ENCODE measurements at places on chromosomes 5 and 9.
A peak's percentile ranks its signal among the peaks of the same experiment; 100 is the strongest.

- peak; percentile 92 for DNase-seq
Measured at GRCh38 chr5:95858023-95858461, 35.5 kb upstream of the GLRX start.

GRCh38 chr5:10655161-10655971, 91.5 kb downstream of the ANKRD33B start:
- DNase-seq: peak; percentile 53

DNA sequence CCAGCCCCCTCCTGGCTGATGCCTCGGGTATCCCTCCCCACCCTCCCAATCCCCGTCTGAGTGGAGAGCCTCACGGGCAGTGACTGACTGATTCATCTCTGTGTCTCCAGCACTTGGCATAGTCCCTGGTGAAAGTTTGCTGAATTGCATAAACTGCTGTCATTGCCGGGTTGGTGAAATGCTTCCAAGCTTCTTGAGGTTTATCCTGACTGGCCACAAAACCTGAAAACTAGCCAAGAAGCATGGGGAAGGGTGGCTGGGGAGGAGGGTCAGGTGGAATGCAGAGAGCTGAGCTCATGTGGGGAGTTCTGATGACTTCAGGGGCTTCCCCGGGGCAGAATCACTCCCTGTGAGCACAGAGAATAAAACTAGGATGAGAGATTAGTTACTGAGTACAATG, 56.9 kb upstream of the GGTA1 start:
- DNase-seq: no peak

DNA sequence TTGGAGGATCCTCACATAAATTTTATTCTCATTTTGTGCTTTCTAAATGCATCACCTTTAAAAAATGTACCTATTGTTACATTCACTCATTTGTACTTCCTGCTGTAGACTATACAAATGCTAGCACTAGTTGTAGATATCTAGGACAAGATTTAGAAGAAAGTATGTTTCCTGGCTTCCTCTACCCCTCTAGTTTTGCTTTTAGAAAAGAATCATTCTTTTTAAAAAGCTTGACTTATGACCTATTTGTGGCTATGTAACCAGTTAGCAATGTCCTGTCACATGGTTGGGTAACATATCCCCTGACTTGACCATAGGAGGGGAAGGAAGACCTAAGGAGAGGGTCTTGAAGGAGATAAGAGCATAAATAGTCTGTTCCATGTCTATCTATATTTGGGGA, 13.3 kb downstream of the CAMK4 start:
- DNase-seq: no peak

- DNase-seq: no peak
Measured at GRCh38 chr9:99016681-99017387, 73.1 kb downstream of the COL15A1 start.

DNA sequence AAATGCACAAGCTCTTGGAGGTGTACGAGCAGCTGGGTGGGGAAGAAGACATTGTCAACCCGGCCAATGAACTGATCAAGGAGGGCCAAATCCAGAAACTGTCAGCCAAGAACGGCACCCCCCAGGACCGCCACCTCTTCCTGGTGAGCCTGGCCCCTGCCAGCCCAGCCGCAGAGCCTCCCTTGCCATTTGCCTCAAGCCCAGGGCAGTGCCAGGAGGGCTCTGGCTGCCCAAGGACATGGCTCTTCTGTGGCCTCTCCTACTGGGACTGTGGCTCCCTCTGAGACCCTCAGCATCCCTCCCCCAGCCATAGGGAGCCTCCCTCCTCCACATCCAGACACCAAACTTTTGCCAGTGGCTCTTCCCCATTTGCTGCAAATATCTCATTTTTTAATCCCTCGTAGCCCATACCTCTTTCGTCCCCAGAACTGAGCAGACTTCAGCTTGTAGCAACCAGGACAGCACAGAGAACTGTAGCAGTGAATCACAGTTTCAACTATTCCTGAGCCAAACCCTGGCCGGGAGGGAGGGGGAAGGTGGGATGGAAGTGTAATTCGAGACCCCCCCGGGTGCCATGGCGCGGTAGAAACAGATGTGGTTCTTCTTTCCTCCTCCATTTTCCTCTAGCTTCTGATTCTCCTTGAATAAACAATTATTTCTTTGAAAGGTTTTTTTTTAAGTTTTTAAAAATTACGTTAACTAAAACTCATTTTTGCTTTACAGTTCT, 44.5 kb upstream of the SUSD3 start:
- DNase-seq: no peak

GRCh38 chr9:114193090-114193489, 37.8 kb downstream of the COL27A1 start:
- DNase-seq: no peak

GRCh38 chr5:156359476-156359875, 32.5 kb downstream of the SGCD start:
- DNase-seq: no peak

DNA sequence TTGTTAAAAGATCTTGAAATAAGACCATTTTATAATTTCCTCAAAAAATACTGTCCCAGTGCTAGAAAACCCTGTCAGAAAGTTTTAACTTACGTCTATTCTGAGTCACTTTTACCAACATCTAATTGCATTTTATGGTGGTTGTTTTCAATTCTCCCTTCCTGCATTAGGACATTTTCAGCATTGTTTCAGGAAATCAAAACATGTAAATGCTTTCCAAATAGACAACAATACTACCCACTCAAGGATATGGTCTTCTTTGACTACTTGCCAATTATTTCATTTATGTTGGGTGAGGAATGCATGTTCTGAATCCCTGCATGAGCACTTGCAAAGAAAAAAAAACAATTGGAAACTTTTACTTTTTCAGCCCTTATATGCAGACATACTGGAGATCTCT, 284.6 kb upstream of the PDE4D start:
- no peak for DNase-seq

GRCh38 chr9:88358723-88359122, 29.5 kb upstream of the SPIN1 start:
- DNase-seq: no peak

DNA sequence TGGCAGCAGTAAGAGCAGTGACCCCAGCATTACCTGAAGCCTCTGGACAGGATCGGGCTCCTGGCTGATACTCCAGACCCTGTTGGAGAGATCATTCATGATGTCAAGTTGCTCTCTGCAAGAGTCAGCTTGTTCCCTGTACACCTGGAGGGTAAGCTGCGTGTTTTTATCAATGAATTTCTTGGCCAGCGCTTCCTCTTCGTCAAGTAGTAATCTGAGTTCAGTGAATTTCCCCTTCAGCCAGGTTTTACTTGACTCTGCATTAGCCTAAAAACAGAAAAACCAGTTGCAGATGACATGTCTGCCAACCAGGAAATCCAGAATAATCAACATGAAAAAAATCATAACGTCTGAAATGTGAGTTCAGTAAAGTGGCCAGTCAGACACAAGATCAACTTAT, 19.1 kb downstream of the TRIM14 start:
- no peak for DNase-seq

DNA sequence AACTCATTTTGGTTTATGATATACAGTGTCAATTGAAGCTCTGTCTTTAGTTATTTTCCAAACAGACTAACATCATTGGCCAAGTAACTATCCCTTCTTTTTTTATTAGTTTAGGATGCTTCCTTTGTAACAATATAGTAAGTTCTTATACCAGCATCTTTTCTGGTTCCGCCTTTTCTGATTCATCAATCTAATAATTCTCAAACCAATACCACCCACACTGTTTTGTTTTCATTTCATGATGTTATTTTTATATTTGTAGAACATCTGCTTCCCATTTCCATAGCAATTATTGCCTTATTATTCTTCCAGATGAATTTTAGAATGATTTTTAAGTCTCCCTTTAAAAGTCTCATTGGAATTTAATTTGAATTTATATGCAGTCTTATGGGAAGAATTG, 218.1 kb downstream of the RFK start:
- no peak for DNase-seq

DNA sequence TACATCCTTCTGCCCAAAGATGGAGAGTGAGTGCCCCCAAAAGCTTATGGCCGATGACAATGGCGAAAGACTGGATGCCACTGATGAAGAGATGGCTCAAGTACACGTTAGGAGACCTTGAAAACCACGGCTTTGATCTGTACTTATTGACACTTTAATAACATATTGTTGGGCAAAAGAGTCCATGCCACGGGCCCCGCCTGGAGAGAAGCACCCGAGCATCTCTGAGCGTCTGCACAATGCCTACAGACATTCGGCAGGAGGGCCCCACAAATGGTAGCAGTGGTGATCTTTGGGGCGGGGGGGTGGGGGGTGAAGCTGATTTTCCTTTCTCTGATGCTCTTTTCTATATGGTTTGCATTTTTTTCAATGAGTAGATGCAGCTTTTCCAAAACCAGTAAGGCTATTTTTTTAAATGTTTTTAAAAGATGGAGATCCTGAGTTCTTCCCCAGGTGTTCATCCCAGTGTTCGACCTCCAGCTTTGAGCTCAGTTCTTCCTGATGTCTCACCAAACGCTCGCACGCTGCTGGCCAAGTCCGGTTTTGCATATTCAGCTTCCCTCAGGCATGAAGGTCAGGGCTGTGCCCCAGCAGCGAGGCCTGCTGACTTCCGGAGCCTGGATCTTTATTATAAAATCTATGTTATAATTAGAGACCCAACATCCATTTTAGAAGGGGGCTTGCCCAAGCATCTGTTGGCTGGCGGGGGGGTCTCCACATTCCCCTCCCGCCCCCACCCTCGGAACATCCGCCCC, 34.3 kb upstream of the BARHL1 start:
- DNase-seq: peak; percentile 60

DNA sequence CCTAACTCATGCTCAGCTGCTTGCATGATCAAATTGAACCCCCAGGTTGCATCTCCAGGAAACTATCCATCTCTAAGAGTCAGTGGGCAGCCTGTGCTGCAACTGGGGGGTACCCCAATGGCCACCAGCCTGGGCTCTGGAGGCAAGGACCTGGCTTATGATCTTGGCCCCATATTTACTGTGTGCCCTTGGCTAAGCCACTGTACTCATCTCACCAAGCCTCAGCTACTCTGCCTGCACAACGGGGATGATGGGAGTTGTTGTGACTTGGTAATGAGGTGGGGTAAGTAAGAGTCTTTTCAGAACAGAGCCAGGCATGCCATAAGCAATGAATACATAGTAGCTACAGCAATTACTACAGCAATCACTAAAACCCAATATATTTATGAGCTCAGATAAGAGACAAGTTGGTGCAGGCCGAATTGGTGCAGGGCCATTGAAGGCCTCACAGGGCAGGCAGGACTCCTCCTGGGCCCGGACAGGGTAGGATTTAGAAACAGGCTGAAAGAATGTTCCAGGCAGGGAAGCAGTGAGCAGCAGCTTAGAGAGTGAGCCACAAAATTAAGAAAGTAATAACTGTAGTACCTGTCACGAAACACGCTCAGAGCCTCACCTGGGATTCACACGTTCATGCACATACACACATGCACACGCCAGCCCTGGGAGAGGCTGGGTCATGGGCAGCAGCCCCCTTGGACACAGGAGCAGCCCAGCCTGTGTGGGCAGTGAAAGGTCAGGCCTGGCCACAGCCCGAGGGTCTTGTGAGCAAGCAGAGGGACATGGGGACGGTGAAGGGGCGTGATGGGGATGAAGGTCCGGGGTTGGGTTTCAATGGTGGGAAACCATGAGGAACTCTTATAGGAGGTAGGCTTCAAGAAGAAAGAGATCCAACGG, 74.1 kb downstream of the PAX5 start:
- peak; percentile 68 for DNase-seq

DNA sequence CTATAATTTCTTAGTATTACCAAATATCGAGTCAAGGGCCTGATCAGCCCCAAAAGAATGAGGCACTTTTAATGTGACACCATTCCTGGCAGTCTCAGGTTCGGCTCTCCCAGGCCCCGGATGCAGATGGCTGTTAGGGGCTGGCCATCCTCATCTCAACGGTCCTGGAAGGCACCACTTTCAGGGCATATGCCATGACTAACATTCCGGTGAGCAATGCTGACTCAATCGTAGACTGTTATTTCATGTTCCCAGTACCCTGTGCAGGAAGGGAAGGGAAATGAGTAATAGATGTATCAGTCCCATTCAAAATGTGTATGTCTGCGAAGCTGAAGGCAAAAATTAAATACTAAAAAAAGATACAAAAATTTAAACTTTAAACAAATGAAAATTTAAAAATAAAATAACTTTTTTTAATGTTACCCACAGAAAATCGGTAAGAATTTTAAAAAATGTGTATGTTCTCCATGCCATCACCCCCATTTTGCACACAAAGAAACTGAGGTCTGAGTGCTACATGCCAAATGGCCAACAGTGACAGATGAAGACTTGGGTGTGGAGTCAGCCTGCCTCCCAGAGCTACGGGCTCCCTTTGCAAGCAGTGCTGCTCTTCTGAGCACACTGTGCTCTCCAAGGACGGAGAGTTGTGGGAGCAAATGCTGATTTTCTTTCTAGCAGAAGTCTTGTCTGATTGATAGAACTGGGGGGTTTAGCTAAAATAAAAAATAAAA, 79.0 kb downstream of the GLDC start:
- peak; percentile 88 for DNase-seq

GRCh38 chr5:10319202-10319851, 11.6 kb upstream of the CMBL start:
- DNase-seq: peak; percentile 81

GRCh38 chr5:178931846-178932760, 8.9 kb upstream of the ZNF454 start:
- no peak for DNase-seq

GRCh38 chr9:121598167-121598964, 53.1 kb upstream of the DAB2IP start:
- DNase-seq: peak; percentile 92

DNA sequence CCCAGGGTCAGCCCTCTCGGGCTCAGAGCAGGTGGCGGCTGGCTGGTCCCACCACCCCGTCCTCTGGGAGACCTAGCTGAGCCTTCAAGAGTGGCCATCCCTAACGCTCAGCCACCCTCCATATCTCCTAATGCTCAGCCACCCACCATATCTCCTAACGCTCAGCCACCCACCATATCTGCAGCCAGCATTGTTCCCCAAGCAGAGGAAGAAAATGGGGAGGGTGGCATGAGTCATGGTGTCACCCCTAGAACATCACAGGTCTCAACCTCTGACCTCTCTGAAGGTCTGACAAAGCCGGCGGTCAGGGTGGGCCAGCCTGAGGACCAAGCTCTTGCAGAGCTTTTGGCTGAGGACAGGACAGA, 14.7 kb downstream of the LHX3 start:
- DNase-seq: no peak

Measured in posterior vena cava (tissue), 2 donors.